ENCODE measurements at places on chromosomes 3 and 15.

GRCh38 chr15:68175526-68175925, 29.6 kb downstream of the CALML4 start:
- no peak for DNase-seq

- DNase-seq, result no peak
Observed at GRCh38 chr3:170203457-170203856, 18.8 kb upstream of the PRKCI start.

DNA sequence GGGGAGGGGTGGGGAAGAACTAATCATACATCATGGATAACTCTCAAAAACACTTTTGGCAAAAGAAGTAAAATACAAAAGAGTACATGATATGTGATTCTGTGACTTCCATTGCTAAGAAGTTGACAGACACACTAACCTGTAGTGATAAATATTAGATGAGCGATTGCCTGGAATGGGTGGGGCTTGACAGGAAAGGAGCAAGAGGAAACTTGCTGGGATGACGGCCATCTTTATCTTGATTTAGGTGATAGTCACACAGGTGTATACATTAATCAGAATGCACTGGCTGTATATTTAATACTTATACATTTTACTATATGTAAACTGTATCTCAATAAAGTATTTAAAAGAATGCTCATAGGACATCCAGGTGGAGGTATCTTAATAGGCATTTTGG, 13.1 kb downstream of the PARL start:
- DNase-seq, result no peak

DNA sequence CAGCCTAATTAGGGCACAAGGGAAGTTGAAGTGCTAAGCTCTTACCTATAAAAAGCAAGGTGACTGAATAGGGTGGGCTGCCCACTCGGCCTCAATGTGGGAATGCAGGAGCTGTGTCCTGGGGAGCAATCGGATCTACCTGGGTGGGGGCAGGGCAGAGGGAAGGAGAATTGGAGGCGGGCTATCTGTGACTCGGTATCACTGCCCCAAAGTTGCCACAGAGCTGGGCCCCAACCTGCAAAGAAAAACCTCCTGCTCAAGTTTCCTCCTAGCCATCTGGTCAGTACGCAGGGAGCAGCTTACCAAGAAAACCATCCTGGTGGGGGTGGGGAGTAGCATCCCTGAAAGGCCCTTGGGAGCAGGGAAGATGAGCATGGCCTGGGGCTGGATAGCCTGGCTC, 10.7 kb downstream of the CIB2 start:
- no peak for DNase-seq

DNA sequence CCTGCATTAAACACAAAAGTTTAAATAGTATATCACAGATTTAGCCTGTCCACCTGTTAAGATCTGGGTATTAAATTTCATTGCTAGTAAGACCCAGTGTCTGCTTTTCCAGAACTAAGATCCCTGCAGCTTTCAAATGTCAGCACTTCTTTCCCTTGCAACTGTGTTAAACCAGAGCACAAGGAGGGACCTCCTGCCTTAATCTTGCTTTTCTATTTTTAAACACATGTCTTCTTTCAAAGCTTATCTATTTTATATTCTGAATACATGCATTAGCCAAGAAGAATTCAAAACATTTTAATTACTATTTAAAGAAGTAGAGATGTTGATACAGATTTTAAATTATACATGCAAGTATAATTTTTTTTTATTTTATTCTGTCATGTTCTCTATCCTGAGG, 315.1 kb downstream of the ARPP21 start:
- no peak for DNase-seq

DNA sequence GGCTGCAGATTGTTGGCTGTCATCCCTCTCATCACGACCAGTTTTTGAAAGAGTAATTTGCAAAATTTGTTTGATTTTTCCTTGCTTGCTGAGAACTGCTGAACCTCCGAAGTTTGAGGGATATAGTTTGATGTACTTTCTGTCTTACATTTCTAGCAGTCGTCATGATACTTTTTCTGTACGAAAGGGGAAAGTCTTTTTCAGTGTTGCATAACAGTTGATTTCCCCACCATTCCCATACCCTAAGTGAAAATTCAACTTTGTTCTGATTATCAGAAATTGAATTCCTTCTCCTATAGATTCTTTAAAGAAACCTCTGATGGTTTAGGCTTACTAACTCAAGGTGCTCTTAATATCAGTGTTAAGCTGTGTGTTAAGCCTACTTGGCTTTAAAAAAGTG, 1.6 kb downstream of the PDE8A start:
- no peak for DNase-seq
